Activated CD8-positive, alpha-beta memory T cell treated with anti-CD3 and anti-CD28 coated beads for 48 hours (primary cell): ENCODE measurements at places on chromosomes 11 and 22.

DNA sequence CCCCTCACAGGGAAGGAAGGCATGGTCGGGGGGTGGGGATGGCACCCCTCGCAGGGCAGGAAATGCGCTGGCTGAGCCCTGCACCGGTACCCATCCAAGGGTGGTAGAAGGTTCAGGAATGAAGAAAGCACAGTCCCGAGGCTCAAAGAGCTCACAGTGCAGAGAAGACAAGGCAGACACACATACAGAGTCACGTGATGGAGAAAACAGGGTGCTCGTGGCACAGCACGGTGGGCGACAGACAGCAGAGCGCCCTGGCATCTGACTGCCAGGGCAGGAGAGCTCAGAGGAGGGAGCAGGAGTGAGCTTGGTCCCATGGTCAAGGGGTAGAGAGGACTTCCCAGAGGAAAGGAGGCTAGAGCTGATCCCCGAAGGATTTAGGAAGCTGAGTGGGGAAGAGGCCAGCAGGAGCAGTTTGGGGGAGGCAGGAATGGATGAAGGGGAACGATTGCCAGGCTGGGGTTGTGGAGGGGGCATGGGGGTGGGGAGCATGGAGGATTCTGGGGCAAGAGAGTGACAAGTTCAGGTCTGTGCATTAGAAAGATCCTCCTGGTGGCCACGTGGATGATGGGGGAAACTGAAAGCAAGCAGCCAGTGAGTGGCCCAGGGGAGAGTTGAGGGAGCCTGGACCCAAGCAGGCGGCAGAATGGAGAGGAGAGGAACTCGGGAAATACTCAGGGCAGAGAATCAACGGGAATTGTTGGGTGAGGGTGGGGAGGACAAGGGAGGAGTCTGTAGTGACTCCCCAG lies 43.9 kb downstream of the PDE2A start:
- no peak for DNase-seq

- no peak for DNase-seq
Observed at GRCh38 chr11:11987503-11988022, 20.9 kb downstream of the DKK3 start.

GRCh38 chr11:6357222-6357621 lies 33.1 kb upstream of the SMPD1 start:
- peak; percentile 28 for DNase-seq

GRCh38 chr22:44698531-44699421 lies 3.2 kb upstream of the PRR5 start:
- no peak for DNase-seq

DNA sequence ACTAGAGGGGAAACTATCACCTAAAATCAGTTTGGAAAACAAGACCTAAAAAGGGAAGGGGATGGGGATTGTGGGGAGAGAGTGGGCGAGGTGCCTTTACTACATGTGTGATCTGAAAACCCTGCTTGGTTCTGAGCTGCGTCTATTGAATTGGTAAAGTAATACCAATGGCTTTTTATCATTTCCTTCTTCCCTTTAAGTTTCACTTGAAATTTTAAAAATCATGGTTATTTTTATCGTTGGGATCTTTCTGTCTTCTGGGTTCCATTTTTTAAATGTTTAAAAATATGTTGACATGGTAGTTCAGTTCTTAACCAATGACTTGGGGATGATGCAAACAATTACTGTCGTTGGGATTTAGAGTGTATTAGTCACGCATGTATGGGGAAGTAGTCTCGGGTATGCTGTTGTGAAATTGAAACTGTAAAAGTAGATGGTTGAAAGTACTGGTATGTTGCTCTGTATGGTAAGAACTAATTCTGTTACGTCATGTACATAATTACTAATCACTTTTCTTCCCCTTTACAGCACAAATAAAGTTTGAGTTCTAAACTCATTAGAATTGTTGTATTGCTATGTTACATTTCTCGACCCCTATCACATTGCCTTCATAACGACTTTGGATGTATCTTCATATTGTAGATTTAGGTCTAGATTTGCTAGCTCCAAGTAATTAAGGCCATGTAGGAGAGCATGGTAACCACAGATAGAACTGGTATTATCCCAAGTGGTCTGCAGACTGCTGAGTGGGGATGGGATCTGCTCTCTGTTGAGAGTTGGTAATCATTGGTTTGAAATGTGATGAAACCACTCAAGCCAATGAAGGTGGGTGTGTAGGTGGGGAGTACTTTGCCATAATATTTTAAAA lies 3.6 kb downstream of the NEAT1 start:
- DNase-seq: no peak

DNA sequence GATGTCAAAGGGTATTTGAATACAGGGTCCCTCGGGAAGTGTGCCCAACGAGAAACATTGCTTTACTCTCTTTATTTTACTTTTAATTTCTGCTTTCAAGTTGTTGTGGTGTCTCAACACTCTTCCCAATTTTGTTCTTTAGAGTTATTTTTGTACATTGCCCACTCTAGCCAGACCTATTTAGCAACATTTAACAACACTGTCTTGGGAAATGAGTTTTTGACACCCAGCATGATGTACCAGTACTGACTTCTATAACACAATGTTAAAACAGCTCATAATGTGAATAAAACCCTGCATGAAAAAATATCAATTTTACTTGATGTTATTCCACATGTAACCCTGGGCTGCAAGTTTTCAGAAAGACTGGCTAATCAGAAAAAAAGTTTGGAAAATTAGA lies 350.2 kb upstream of the PITPNB start:
- DNase-seq: no peak

DNA sequence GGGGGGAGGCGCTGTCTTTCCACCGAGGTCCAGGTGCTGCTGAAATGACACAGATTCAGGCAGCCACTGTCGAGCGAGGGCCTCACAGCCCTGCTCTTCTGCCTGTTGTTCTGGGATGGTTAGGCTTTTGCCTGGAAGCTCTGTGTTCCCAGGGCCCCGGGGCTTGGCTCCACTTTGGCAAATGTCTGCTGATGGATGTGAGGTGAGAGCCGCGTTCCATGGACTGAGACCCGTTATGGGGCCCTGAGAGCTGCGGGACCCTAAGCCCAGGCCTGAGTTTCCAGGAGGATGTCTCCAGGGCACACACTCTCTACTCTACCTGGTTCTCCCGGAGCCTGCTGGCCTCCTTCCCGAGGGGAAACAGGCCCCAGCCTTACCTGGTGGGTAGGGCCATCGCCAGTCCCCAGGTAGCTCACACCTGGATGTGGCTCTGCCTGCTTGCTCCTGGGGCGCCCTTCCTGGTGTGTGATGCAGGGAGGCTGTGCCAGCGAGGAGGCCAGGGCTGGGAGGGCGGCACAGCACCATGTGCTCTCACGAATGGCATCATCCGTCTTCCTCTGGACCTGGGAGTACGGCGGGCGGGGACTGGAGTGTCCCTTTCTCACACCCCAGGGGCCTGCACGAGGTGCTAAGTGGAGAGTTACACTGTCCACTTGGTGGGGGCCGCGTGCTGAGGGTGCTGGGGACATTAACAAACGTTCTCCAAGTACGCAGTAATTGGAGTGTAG lies 435.5 kb downstream of the TBC1D22A start:
- no peak for DNase-seq

- peak; percentile 9 for DNase-seq
Observed at GRCh38 chr22:45208993-45209838, 31.5 kb downstream of the KIAA0930 start.

- no peak for DNase-seq
Observed at GRCh38 chr11:42591841-42592240, 720.0 kb upstream of the API5 start.

GRCh38 chr11:134589129-134589528 lies 177.1 kb upstream of the B3GAT1 start:
- no peak for DNase-seq

DNA sequence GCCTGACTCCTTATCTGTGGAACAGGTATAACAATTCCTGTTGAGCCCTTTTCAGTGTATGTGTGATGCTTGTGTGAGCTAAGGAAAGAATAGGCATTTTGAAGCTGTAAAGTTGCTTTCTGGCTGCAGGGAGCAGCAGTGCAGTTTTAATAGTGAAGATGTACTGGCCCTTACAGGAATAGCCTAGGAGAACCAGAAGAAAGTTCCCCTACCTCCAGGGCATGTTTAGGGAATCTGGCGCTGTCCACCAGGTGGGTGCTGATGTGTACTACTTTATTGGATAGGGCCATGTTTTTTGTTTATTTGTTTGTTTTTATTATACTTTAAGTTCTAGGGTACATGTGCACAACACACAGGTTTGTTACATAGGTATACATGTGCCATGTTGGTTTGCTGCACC lies 11.5 kb downstream of the BMAL1 start:
- DNase-seq: no peak

DNA sequence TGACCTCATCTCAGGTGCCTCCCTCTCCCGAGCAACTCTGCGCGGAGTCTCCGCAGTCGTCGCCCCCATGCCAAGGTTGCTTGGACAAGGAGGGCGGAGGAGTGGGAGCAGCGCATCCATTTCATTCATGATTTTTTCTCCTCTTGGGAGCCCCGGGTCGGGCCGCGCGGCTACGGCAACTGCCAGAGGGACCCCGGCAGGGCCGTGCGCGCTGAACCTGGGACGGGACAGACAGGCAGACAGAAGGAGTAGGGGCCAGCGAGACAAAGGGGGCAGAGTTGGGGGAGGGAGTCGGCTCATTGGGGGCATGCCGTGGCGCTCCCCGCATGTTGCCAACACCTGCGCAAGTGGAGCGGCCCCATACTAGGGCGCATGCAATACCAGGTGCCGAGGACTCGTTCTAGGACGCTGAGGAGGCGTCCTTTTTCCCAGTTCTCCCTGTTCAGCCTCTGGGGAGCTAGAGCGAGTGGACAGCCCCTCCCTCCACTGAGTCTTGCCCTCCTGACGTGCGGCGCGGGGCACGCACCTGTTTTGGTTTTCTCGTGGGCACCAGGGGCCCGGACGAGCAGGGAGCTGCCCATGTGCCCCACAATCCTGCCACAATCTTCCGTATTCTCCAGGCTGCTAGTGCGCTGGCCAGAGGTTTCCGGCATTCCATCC lies 501 bp upstream of the PTPN5 start:
- no peak for DNase-seq

- no peak for DNase-seq
Observed at GRCh38 chr22:49754696-49755630, 72.7 kb downstream of the BRD1 start.

DNA sequence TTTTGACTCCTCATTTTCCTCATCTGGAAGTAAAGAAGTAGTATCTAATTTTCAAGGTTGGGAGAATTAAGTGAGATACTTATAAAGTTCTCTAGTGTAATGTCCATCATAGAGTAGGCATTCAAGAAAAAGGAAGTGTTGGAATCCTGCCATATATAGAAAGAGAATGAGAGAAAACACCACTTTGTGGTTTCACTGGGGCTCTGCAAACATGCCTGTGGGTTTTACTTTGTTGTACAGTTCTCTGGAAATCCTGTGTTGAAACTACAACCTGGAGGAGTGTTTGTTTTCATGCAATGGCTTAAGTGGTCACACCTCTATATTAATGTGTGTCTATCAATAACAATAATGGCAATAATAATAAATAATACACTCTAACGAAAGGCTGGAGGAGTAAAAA lies 741.7 kb downstream of the NELL1 start:
- no peak for DNase-seq

DNA sequence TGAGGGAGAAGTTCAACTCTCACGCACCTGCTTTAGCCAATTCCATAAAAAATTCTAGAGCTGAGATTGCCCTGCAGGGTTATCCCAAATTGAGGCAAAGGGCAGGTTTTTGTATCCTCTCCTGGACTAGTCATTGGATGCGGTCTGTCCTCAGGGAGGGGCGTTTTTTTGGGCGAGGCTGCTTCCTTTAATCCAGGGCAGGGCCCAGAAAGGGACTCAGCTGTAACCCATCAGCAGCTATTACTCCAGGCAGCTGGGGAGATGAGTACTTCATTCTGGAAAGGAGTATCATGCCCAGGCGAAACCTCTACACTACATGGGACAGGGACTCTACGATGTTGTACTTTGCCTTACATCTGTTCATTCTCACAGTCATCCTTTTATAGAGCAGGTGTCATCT lies 103.3 kb downstream of the SCN3B start:
- DNase-seq: no peak

GRCh38 chr22:27892811-27893210 lies 26.2 kb downstream of the PITPNB start:
- DNase-seq: no peak

DNA sequence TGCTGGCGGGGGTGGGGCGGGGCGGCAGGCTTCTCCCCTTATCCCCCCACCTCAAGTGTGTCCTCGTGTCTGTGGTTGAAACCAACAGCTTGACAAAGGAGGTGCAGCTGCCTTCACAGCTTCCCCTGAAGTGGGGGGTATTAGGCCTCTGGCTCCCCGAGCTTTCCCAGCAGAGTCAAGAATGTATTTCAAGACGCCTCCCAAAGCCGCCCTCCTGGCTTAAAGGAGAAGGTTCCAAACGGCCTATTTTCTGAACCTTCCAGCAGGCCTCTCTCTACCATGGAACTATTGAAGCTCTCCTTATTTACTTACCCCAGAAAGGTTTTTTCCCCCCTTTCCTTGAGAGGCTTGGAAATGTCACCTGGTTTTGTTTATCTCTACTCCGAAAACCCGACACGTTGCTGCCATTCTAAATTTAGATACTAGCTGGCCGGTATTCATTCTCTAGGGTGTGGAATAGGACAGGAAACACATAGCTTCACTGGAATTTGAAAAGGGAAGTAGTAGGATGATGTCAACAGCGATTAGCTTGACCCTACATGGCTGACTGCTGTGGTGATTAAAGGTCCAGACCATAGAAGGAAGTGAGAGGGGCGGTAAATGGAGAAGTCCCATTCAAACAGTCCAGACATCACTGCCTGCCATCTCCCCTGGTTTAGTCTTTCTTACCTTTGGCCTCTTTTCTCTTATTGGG lies 671 bp upstream of the PICALM start:
- no peak for DNase-seq

DNA sequence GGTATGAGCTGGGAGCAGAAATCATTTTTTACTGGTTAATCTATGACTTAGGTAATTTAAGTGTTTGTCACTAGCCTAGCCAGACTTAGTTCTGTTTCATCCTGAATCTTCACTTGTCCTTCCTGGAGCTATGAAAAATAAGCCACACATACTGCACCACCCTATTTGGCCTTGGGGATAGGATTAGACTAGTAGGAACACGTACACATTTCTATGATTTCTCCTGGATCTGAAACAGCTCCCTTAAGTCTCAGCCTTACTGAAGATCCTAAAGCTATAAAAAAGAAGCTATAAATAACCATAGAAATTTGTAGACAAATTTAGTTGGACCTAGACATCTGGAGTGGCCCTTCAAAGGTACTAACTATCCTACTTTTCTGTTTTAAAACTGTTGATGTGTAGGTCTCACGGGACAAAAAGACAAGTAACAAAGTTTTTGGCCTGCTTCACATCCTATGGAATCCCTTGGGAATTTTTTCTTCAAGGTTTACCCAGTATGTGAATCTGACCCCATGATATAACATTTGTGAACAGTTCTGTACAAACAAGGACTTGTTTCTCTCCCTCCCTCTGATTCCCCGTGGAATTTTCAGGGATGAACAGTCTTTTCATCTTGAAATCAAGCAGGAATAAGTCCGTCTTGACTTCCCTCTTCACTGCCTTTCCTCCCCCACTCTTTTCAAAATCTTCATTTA lies 275.0 kb downstream of the FAM76B start:
- no peak for DNase-seq

- DNase-seq: no peak
Observed at GRCh38 chr22:50320671-50321325, 6.0 kb downstream of the DENND6B start.

- DNase-seq: no peak
Observed at GRCh38 chr11:115132436-115133228, 371.6 kb downstream of the CADM1 start.

GRCh38 chr11:73124800-73125199 lies 17.3 kb downstream of the FCHSD2 start:
- DNase-seq: no peak

GRCh38 chr11:78203184-78203583 lies 14.5 kb downstream of the USP35 start:
- no peak for DNase-seq
